ENCODE measurements at places on chromosomes 1 and 21. TPM values are rescaled to one million over a fixed set of nuclear protein-coding genes. Genes with fewer than 3 reads are reported as not detected.

DNA sequence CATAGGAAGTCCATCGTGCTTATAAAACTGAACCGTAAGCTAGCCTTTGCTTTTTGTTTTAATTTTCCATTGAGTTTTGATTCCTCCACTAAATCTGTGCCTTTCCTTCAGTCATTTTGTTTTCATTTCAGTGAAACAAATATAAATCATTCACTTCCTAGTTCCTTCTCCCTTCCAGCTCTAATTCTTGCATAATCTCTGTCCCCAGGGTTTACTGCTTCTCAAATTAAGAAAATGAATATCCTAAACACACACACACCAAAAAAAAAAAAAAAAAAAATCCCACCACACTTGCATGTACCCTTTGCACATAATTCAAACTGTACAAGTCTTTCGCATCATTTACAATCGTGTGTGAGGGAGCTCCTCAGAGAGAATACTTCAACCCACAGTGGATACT lies 6.8 kb downstream of the KCNH1 start:
- no peak for DNase-seq

DNA sequence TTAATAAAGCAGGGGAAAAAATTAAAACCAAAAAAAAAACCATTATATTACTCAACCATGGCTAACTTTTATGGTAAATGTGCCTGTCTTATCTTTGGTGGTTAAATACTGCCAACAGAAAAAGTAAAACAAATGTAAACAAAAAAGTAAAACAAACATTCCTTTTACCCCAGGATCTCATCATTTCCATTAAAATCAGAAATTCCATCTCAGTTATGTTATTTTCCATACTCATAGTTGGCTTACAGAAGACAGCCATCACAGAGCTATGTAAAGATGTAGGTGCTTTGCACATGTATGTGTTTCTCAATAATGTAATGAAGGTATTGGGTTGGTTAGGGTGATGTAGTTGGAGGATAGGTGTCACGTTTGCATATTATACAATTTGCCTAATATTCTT lies 185.0 kb downstream of the KCNK2 start:
- DNase-seq = no peak

- DNase-seq = no peak
These were observed 4.8 kb upstream of the SPRR5 start for GRCh38 chr1:152942161-152942560.

DNA sequence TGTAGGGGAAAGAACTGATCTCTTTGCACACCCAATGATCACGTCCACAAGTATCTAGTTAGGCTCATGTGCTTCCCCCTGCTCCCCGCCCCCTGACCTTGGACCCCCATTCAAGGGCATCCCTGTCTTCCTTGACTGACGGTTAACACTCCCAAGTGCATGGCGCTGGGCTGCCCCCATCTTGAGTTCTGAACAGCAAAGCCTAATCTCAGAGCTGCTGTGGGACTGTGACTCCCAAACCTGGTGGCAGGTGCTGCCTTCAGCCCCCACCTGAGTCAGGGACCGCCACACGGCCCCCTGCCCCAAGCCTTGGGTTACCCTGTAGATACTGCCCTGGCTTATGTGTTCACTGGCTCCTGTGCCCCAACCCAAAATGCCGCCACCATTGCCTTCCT lies 925 bp downstream of the TNNI1 start:
- DNase-seq = no peak

GRCh38 chr1:63857478-63857877 lies 83.7 kb downstream of the ROR1 start:
- no peak for DNase-seq

GRCh38 chr1:155139895-155140629 lies at the start of gene DPM3:
DPM3 (minus strand) TSS chr1:155140531; CDS start chr1:155140240, 291 bp downstream.
- DNase-seq = peak; percentile 88

DNA sequence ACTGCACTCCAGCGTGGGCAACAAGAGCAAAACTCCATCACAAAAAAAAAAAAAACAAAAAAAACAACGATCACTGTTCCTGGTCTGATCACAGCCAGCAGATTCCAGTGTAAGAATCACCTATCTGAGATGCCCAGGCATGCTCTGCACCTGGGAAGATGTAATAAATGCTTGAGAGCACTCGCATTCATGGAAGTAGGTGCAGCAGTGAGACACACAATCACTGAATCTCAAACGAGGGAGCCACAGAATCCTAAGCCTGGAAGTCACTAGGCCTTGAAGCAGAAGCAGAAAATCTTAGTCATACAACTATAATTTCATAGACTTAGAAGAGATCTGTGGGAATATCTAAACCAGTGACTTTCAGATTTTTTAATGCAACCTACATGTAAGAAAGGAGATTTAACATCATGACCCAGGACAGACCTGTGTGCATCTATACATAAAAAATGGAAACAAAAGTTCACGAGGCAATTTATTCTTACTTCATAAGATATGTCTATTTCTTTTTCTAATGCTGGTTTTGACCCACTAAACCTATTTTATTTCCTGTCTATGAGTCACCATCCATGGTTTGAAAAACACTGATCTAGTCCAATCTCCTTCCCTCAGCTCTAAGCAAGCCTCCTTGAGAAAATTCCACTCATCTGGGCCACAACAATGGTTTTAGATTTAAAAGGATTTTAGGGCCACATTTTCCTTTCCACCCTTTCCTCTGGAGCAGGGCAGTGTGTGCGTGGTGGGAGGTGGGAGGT lies 30.4 kb downstream of the RIMS3 start:
- no peak for DNase-seq

DNA sequence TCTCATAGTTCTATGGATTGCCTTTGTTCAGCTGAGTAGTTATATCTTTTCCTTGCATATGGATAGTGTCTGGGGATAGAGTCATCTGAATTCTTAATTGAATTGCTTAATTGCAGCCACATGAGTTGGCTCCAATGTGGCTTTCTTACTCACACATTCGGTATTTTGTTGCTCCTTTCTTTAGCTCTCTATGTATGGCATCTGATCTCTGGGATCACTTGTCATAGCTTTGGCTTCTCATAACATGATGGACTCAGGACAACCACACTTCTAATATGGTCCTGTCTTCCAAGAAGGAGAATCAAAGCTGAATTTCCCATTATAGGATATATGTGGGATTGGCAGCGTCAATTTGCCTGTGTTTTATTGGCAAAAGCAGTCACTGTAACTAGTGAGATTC lies 716.2 kb downstream of the NCAM2 start:
- DNase-seq = no peak

GRCh38 chr1:200240656-200241055 lies 169.2 kb downstream of the ZNF281 start:
- DNase-seq = no peak

Gene EVI5
- 12.8 TPM for polyA plus RNA-seq

Gene C1orf53
- polyA plus RNA-seq = 1.0 TPM

Measured in hindlimb muscle (tissue), 1 donor.